ENCODE measurements at places on chromosomes 3 and 15.

DNA sequence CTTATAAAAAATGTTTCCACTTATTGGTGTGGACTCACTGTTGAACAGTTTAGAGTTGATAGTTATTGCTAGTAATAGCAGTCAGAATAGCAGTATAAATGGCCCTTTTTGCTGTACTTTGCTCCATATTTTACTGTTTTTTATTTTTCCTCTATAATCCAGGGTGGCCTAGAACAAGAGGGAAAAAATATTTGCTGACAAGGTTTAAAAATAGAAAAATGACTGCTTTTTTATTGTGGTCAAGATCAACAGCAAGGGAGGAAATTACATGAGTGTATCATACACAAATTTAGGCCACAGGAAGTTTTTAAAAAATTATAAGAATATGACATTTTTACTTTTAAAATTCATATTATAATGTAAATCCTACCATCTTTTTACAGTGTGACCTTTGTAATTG lies 269.1 kb downstream of the WDR72 start:
- DNase-seq, result no peak

GRCh38 chr15:55389264-55389607 lies 18.9 kb downstream of the CCPG1 start:
- DNase-seq, result no peak

DNA sequence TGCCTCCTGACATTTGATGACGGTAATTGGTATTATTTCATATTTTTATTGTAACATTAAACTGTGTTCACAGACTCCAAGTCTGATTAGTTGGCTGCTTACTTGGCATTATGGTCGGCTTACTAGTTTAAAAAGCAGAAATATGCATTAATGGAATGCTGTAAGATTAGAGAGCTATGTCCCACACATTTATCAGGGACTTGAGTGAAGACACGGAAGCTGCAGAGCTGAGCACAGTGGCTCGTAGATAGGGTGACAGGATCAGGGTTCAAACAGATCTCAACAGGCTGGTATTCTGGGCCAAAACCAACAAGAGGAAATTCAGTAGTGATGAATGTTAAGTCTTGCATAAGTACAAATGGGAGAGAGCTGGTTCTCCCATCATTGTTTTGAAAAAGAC lies 113.8 kb downstream of the ADAMTSL3 start:
- DNase-seq, result no peak

- no peak for DNase-seq
Observed at GRCh38 chr3:133487204-133487603, 86.3 kb upstream of the CDV3 start.

GRCh38 chr15:42474827-42475226 lies 16.1 kb downstream of the ZNF106 start:
- peak; percentile 13 for DNase-seq

- DNase-seq, result no peak
Observed at GRCh38 chr3:1962396-1963088, 136.1 kb upstream of the CNTN4 start.

- no peak for DNase-seq
Observed at GRCh38 chr3:167114619-167115018, 265.5 kb downstream of the ZBBX start.

GRCh38 chr3:53489386-53489785 lies 5.0 kb upstream of the CACNA1D start:
- DNase-seq, result no peak

DNA sequence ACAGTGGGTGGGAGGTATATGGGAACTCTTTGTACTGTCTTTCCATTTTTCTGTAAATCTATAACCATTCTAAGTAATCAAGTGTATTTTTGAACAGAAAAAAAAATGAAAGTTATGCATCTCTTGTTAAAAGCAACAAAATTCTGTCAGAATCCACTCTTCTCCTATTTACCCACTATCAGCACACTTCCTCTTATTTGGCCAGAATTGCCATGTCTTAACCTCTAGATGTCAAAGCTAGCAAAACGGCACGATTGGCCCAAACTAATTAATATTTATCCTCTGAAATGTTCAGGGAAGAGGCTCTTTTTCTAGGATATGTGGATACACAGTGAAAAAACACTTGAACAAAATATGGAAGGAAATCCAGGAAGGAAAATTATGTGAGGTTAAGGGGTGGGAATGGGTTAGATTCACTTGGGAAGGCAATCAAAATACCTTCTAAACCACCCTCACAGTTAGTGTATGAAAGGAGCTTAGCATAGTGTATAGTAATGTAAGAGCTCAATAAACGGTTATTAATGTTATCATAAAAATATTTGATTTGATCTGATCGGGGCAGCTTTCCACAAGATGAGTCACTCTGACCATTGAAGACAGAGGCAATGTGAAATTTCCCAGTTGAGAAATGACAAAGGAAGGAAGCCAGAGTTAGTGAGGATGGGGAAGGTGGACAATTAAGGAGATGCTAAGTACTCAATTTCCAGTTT lies 20.1 kb upstream of the TGFBR2 start:
- DNase-seq, result no peak

All from NB4 (cell line).